NCI-H2029 treated with DMSO at 0.1 percent for 48 hours (cell line): ENCODE measurements at places on chromosomes 4 and X.

DNA sequence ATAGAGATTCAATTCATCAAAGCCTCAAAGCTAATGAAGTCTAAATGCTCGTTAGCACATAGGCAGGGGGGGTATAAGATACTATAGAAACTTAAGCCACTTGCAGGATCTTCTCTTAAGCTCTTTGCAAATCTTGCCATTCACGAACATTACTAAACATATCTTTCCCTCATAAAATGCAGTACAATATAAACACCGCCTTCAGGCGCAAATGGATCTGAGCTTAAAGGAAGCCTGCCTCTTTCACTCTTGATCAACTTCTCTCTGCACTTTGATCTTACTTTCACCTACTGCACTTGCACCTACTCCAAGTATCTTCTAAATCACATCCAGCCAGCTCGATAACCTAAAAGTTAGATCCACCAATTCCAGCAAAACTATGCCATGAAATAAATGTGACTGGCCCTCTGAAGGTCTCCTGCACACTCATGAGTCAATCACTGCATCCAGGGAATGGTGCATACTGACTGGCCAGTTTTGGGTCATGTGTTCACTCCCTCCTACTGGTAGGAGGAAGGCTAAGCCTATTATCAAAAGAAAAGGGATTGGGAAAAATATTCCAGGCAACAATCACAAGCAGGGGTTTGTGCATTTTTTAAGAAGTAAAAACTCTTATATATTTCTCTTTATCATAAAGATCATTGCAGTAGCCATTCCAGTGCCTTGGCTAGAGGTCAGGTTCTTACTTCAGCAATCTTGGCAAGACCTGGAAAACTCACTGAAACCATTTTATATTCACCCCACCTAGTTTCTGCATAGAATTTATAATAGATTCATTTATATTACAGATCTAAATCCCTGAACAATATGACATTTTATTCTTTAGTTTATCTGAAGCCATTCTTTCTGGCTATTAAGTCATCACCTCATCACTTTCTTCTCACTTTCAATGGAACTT is 222.0 kb downstream of the PPP3CA start:
- DNase-seq: no peak

- no peak for DNase-seq
Observed at GRCh38 chr4:75564023-75564422, 8.2 kb downstream of the ODAPH start.

- DNase-seq: no peak
Observed at GRCh38 chr4:112693507-112693906, 56.6 kb downstream of the LARP7 start.

GRCh38 chr4:1711571-1712215 is 426 bp downstream of the SLBP start:
- DNase-seq: no peak

- peak; percentile 24 for DNase-seq
Observed at GRCh38 chrX:97685753-97686152, 802.0 kb downstream of the RPA4 start.

DNA sequence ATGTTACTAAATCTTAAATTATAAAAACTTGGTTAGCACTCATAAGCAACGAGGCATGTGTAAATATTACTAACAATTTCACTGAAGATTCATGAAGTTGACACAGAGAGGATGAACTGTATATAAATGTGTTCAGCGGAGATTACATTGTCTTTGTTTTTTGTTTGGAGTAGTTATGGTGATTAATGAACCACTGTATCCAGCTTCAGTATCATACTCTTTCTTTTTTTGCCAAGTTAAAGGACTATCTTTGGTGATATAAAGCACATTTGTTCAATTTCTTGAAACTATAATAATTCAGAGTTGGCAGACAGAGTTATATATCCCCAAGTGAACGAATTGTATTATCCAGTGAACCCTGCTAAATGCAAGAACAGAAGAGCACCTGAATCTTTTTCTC is 497.6 kb downstream of the CCSER1 start:
- DNase-seq: no peak

DNA sequence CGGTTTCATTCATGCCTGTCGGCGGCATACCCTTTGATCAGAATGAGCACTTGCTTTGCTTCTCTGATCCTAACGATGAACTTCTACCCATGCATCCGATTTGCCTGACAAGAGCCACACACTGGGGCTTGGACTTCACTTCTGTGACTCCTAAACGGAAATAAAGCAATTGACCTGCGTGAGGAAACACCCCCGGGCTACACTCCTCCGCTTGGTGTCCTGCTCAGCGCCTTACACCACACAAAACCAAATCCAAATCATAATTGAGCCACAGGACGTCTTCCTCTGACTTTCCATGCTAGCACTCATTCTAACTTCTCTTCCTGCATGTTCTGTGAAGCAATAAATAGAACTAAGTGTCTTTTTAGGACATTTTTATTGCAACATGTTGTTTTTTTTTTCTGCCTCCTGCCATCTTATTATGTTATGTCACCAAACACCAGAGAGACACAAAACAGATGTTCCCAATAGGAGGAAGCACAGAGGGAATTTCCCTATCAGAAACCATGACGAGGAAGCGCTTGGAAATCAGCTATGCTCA is 110.8 kb upstream of the FAM9B start:
- no peak for DNase-seq

DNA sequence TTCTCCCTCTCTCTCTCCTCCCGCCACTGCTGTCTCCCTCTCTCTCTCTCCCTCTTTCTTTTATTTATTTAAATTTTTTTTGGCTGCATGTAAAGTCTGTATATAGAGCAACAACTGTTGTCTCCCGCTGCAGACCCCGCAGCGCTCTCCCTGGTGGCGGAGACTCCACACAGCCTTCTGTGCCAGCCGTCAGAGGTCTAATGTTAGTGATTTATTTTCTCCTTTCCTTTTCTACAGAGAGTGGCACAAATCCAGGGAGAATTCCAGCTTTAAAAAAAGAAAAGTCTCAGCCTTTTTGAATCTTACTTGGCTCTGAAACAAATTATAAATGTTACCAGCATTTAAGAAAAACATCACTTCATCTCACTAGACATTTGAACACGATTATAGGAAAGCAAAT is 106.2 kb downstream of the FAM9B start:
- no peak for DNase-seq

GRCh38 chrX:108426262-108426661 is 12.0 kb downstream of the COL4A6 start:
- DNase-seq: no peak

DNA sequence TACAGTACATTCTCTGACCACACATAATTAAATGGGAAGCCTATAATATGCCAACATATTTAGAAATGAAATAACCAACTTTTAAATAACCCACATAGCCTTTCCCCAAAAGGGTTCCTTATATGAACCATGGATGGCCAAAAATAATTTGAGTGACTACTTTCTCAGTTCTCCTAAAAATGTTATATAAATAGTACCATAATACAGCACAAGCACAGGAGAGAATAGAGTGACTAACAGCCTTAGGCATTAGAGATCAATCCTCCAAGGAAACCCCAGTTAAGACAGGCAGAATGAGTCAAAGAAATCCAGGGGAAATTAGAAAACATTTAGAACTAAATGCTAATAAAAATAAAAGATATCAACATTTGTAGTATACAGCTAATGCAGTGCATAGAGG is 50.2 kb downstream of the ANKRD17 start:
- no peak for DNase-seq

GRCh38 chr4:184444215-184444952 is 30.0 kb downstream of the IRF2 start:
- DNase-seq: no peak

- no peak for DNase-seq
Observed at GRCh38 chr4:94348666-94349065, 6.0 kb upstream of the HPGDS start.

DNA sequence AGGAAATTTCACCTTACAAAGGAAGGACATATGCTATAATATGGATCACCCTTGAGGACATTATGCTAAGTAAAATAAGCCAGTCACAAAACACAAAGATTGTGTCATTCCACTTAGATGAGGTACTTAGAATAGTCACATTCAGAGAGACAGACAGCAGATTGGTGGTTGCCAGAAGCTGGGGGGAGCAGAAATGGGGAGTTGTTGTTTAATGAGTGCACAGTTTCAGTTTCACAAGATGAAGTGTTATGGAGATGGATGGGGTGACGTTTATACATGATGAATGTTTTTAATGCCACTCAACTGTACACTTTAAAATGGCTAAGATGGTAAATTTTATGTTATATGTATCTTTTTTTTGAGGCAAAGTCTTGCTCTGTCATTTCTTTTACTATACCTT is 14.8 kb upstream of the SPON2 start:
- DNase-seq: no peak

GRCh38 chr4:181870326-181870725 is 372.9 kb upstream of the TENM3 start:
- no peak for DNase-seq

DNA sequence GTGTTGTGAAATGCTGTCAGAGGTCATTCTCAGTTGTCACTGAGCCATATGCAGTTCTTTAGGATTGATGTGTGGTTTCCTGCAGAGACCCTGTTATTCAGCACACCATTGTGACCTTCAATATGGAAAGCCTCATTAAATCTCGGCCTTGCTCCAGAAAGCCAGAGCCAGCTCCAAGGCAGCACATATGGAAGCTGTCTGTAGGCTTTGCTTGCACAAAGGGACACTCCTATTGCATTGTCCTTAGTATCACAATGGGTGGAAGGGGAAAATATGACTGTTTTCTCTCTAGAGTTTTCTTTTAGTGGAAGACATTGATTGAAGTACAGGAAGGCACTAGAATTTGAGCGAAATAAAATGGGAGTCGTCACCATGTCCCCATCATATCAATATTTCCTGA is 179.0 kb downstream of the CEP135 start:
- DNase-seq: no peak

DNA sequence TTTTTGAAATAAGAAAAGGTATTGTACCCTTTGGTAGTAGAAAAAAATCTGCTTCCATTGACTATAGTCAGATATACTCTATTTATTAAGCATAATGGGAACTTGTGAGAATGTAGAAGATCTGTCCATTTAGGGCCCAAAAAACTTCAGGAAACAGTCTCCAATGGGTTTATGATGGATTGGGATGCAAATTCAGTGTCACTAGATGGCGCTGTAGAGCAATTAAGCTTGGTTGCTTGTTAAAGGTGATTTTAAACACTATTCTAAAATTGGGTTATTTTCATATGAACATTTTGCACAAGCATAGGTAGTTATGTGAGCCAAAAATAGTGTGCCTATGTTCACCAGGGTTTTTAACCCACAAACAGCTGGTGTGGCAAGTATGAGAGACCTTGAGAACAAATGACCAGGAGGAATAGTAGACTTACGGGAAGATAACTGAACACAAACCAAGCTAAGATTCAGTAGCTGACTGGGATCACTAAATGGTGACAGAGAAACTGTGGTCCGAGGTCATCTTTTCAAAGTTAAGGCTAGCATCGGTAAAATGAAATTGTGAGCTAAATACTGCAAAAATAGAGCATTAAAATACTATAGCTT is 80.3 kb upstream of the LSM6 start:
- DNase-seq: peak; percentile 7

GRCh38 chrX:9729171-9729885 is 36.3 kb downstream of the GPR143 start:
- DNase-seq: no peak

DNA sequence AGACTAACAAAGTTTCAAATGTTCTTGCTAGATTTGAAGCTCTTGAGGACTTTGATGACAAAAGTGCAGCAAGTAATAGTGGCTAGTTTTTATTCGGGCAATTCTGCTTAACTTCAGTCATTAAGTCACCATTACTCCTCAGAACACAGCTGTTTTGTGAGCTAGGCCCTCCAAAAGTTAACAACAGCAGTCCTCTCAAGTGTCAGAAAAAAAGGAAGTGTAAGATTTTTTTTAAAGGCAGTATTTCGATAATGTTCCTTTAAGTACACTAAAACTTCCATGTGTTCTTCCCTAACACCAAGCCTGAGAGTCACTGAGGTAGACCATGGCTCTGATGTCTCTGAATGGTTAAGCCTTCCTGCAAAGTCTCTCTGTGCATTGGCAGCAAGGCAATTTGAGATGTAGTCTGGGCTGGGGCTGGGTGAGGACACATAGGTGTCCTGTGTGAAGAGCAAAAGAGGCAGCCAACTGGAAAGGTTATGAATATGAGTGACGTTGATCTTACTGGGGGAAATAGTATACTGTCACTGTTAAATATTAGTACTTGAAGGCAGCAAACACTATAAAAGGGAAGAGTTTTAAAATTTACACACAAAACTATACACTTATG is 174.0 kb upstream of the MAP3K15 start:
- DNase-seq: no peak

DNA sequence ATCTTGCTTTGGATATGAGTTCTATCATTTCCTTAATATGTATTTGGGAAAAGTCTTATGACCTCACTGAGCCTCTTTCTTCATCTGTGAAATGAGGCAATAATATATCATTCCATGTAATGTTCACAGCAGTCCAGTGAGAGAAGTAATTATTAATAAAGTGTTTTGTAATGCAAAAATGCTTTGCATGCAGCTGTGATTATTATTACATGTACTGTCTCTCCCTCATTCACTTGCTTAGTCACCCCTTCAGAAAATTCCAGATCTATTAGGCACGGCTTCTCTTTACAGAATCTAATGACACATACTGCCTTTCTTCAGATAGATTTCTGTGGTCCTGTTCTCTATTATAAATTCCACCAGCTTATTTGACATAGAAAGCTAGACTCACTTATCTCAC is 53.5 kb upstream of the FGF13 start:
- DNase-seq: no peak

- no peak for DNase-seq
Observed at GRCh38 chrX:42219231-42219630, 295.9 kb upstream of the CASK start.

DNA sequence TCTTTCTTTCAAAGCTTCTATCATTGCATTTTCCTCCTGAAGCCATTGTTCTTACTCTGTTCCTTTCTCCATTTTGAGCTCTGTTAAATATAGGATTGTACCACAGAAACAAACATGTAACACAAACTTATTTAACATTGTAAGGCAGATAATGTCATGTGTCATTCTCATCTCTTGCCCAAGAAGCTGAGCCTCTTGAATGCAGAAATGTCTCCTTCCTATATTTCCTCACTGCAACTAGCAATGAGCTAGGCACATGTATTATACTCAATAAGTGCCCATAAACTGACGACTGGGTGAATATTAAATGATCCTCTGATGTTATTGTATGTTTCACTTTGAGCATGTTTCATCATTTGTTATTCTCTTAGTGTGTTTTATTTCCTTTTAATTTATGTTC is 56.7 kb upstream of the SLC7A11 start:
- no peak for DNase-seq

DNA sequence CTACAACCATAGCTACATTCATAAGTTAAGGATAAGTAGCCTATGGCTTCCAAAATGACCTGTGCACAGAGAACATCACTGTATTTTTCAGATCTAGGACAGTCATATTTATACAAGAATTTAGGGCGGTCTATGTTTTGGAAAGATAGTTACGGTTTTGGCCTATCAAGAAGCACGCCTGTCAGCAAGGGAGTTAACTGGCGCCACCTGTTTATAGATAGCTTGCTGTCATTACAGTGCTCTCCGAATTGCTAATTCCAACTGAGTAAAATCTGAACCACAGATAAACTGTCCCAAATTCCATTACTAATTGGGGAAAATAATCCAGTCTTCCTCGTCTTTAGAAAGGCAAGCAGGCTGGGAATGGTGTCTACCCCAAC is 646 bp downstream of the ABCB7 start:
- no peak for DNase-seq

- no peak for DNase-seq
Observed at GRCh38 chr4:145623831-145624230, 4.6 kb downstream of the MMAA start.

- no peak for DNase-seq
Observed at GRCh38 chr4:8653326-8654000, 60.9 kb downstream of the CPZ start.

- DNase-seq: no peak
Observed at GRCh38 chr4:32032136-32032672, 1312.0 kb downstream of the PCDH7 start.

GRCh38 chr4:59729321-59729720 is 1470.8 kb upstream of the ADGRL3 start:
- no peak for DNase-seq
